Urothelium cell line (cell line): ENCODE measurements at places on chromosomes 7 and 10.

DNA sequence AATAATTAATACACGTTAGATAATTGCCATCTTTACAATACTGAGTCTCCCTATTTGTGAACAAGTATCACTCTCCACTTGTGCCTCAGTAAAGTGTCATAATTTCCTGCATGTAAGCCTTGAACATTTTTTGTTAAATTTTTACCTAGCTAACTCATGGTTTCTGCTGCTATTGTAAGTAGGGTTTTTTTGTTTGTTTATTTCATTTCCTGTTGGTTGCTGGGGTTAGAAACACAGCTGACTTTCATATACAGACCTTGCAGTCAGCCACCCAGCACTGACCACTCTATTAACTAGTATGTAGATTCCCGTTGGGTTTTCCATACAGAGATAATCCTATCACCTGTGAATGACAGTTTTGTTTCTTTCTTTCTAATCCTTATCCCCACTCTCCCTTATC, 133.3 kb downstream of the MPP7 start:
- DNase-seq: no peak

- no peak for DNase-seq
Observed at GRCh38 chr7:80902019-80902418, 16.8 kb downstream of the SEMA3C start.

DNA sequence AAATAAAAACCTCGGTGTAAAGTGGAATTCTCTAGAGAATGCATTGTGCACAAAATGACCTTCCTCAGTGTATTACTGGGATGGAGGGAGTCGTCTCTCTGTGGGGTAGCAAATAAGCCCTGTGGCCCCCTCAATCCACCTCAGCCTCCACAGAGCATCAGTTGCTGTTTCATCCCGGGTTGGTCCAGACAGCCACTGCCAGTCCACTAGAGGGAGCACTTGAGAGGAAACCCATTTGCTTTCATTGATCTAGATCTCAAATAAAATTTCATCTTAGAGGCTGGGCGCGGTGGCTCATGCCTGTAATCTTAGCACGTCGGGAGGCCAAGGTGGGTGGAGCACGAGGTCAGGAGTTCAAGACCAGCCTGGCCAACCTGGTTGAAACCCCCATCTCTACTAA, 1128.7 kb downstream of the CNTNAP2 start:
- peak; percentile 7 for DNase-seq

DNA sequence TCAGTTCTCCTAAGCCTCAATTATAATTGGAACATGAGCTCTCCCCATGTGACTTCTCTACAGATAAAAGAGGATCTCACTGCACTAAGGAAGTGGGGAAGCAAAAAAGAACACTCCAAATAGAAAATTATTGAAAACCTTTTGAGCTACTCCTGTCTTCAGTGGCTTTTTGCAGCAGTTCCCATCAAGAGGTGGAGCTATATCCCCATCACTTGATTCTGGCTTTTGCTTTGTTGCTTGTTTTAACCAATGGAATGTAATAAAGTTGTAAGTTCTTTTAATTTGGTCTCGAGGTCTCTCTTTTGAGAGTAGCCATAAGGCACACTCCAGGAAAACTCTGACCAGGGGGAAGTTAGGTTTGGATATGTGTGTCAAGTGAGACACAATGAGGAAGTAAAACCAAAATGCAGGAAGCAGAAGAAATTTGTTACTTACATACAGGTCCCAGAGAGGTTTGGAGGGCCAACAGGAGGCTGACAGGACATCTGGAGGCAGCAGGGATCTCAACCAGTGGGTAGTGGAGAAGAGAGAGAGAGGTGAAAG, 569.4 kb downstream of the HTR7 start:
- DNase-seq: no peak

GRCh38 chr10:5897053-5897340, 7.0 kb downstream of the FBH1 start:
- DNase-seq: no peak

DNA sequence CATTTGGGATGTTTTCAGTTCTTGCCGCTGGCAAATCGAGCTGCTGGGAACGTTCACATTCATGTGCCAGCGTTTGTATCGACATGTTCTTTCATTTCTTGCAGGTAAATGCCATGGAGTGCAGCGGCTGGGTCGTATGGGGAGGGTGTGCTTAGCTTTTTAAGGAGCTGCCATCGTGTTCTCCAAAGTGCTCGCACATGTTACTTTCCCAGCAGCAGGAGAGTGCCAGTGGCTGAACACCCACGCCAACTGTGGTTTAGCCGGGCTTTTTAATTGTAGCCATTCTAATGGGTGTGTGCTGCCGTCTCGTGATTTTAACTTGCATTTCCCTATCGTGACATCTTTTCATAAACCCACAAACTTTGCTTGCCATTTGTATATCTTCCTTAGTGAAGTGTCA, 11.6 kb upstream of the BNIP3 start:
- no peak for DNase-seq

GRCh38 chr7:40299097-40299496, 164.3 kb downstream of the SUGCT start:
- peak; percentile 76 for DNase-seq

GRCh38 chr7:118080947-118081346, 103.0 kb upstream of the LSM8 start:
- DNase-seq: peak; percentile 62

GRCh38 chr7:111785076-111785475, 222.8 kb upstream of the IMMP2L start:
- no peak for DNase-seq

GRCh38 chr10:66329147-66329546, 596.7 kb upstream of the LRRTM3 start:
- no peak for DNase-seq
